ENCODE measurements at places on chromosomes 4 and X. TPM values are rescaled to one million over a fixed set of nuclear protein-coding genes. Genes with fewer than 3 reads are reported as not detected.

FAM184B gene
- total RNA-seq: 0.12 TPM

DUX4 gene
- total RNA-seq: not detected

FATE1 gene
- not detected for total RNA-seq

COX7B2 gene
- total RNA-seq: not detected

SASH3 gene
- total RNA-seq: not detected

ARX gene
- not detected for total RNA-seq

PABPC1L2A gene
- not detected for total RNA-seq

ENAM gene
- total RNA-seq: not detected

H2BW2 gene
- not detected for total RNA-seq

USP17L24 gene
- total RNA-seq: not detected

FGF16 gene
- 1.6 TPM for total RNA-seq

GPR173 gene
- total RNA-seq: 1.5 TPM

KLB gene
- total RNA-seq: not detected

FAAH2 gene
- not detected for total RNA-seq

NKX3-2 gene
- total RNA-seq: 0.09 TPM

L1CAM gene
- total RNA-seq: 0.34 TPM

TMEM131L gene
- 6.5 TPM for total RNA-seq

MID1 gene
- total RNA-seq: 7.1 TPM

APLN gene
- 9.0 TPM for total RNA-seq

FAT4 gene
- 18.3 TPM for total RNA-seq

F8A3 gene
- total RNA-seq: 3.6 TPM

SHROOM4 gene
- total RNA-seq: 3.1 TPM

IL13RA2 gene
- total RNA-seq: 0.34 TPM

SCFD2 gene
- total RNA-seq: 8.5 TPM

CTAG1B gene
- total RNA-seq: not detected

BEX3 gene
- 267 TPM for total RNA-seq

MSANTD1 gene
- not detected for total RNA-seq

TLR6 gene
- total RNA-seq: 2.5 TPM

PSMD10 gene
- total RNA-seq: 50.9 TPM

ASB9 gene
- total RNA-seq: 0.17 TPM

P2RY10 gene
- total RNA-seq: not detected

AR gene
- total RNA-seq: 6.8 TPM

DMRTC1 gene
- total RNA-seq: not detected

FAM53A gene
- total RNA-seq: 7.8 TPM

GAGE12J gene
- not detected for total RNA-seq

HDX gene
- 0.82 TPM for total RNA-seq

TRIM61 gene
- 4.6 TPM for total RNA-seq

NUDT10 gene
- total RNA-seq: 3.0 TPM

HOPX gene
- not detected for total RNA-seq

TENM3 gene
- total RNA-seq: 9.1 TPM

ETDA gene
- not detected for total RNA-seq

NR3C2 gene
- total RNA-seq: 0.09 TPM

DSPP gene
- not detected for total RNA-seq

RENBP gene
- 0.12 TPM for total RNA-seq

FOXP3 gene
- total RNA-seq: not detected
